Spleen (tissue), 13 donors: ENCODE measurements at places on chromosomes 12 and 14. TPM values are rescaled to one million over a fixed set of nuclear protein-coding genes. Genes with fewer than 3 reads are reported as not detected.

DNA sequence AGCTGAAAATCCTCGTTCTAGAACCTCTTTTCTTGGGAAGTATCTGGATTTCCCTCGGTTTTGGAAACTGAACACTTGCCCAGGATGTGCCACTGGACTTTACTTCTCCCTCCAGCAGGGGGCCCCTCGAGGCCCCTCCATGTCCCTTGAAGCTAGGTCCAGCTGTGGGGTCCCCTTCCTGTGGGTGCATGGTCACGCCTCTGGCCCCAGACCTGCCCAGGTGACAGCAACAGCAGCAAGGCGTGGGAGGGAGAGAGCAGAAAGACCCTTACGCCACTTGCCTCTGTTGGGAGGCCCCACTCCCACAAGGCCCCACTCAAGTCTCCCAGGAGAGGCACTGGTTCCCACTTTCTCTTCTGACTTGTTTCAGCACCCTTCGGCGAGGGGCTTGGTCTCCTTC is 3.1 kb downstream of the SLC25A29 start:
- DNase-seq, result no peak
- peaks cover 4% of the 10 kb centered on the region for H3K27me3 ChIP-seq
- H3K27ac ChIP-seq, result no peak overlapping the region
- H3K4me3 ChIP-seq, result no peak overlapping the region

FGF6 gene
- polyA plus RNA-seq, result not detected

DNA sequence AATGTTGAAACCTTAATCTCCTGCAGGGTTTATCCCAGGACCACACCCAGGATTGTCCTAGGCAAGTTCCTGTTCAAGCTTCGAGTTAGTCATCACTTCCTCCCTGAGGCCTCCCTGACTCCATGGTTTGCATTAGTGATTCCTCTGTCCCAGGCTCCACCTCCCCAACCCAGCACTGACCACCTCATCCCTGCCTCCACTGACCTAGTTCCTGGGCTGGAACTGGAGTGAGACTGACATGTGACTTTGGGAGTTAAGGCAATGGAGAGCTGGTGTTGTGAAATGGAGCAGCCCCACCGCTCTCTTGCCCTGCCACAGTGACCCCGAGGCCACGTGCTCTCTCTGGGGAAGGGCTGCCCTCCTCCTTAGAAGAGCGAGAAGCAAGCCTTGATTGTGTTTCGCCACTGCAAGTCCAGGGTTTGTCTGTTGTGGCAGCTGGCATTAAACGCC is 15.8 kb upstream of the DTX1 start:
- H3K27me3 ChIP-seq, result no peaks in the 10 kb centered on the region
- H3K36me3 ChIP-seq, result no peaks in the 10 kb centered on the region
- no peak overlapping the region for H3K4me3 ChIP-seq
- H3K27ac ChIP-seq, result no peak overlapping the region
- no peaks in the 10 kb centered on the region for H3K4me1 ChIP-seq
- no peak for DNase-seq

TPPP2 gene
- polyA plus RNA-seq, result 0.22 TPM

MORN3 gene
- 1.1 TPM for polyA plus RNA-seq

GRCh38 chr14:100486025-100486828 is 101.0 kb downstream of the BEGAIN start:
- DNase-seq, result no peak
- H3K36me3 ChIP-seq, result no peaks in the 10 kb centered on the region
- no peak overlapping the region for H3K4me3 ChIP-seq
- H3K4me1 ChIP-seq, result no peaks in the 10 kb centered on the region

RNASE3 gene
- 2.8 TPM for polyA plus RNA-seq

DNA sequence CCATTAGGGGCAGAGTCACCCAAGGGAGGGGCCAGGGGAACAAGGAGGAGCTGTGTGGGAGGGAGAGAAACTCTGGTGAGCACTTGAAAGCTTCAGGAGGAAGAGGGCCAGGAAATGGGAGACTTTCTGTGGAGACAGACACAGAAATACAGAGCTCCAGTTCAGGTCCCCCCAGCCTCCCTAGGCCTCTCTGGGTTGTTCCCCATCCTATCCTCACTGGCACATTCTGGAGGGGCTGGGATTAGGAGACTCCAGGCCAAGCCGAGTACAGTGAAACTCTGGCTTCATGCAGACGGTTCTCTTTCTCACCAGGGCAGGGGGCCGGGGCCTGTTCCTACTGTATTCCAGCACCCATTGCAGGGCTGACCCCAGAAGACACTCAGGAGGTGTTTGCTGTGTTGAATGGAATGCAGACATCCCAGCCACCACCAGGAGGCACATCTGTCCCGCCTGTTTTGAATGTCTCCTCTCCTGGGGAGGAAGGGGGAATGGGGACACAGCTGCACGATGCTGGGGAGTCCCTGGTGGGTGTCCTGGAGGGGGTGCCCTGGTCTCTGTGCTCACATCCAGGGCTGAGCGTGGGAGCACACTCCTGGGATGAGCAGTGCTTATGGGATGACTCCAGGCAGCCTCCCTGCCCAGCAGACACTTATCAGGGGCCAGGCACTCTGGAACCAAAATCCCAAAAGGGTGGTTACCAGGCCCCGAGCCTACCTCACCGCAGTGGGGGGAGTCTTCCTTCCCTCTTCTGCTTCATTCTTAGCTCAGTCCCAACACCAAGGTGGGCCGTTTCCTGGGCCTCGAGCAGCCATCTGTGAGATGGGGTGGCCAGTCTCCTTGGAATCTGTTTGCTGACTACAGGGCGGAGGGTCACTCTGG is 5.5 kb upstream of the KRT84 start:
- peak; percentile 61 for DNase-seq
- H3K27me3 ChIP-seq, result no peaks in the 10 kb centered on the region
- H3K4me1 ChIP-seq, result peaks cover 11% of the 10 kb centered on the region
- H3K27ac ChIP-seq, result no peak overlapping the region
- no peak overlapping the region for H3K4me3 ChIP-seq

- H3K27me3 ChIP-seq, result no peaks in the 10 kb centered on the region
- H3K27ac ChIP-seq, result no peak overlapping the region
- no peak for DNase-seq
- H3K36me3 ChIP-seq, result no peaks in the 10 kb centered on the region
- no peaks in the 10 kb centered on the region for H3K4me1 ChIP-seq
Observed at GRCh38 chr12:64304571-64304970, 82.5 kb upstream of the KICS2 start.

GRCh38 chr14:105029402-105029801 is 8.5 kb upstream of the CDCA4 start:
- H3K27me3 ChIP-seq, result no peaks in the 10 kb centered on the region
- DNase-seq, result no peak
- H3K36me3 ChIP-seq, result no peaks in the 10 kb centered on the region
- no peak overlapping the region for H3K27ac ChIP-seq

DNA sequence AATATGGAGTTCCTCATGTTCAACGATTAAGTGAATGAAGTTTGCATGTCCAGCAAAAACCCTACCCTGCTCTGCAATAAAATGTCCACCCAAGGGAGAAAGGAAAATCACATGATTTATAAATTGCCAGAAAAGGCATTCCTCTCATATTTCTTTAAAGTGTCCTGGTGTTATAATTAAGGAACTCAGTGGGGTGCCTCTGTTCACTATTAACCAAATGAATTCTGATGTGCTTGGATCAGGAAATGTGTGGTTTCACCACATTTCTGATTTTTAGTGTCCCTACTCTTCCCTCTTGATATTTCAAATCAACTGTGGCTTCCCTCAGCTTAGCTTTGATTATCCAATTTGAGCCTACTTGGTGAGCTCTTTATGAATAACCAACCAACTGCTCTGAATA is 208.1 kb downstream of the PHLDA1 start:
- no peaks in the 10 kb centered on the region for H3K36me3 ChIP-seq
- DNase-seq, result no peak
- no peaks in the 10 kb centered on the region for H3K4me1 ChIP-seq
- H3K4me3 ChIP-seq, result no peak overlapping the region
- no peak overlapping the region for H3K27ac ChIP-seq

GRCh38 chr14:69685218-69685616 is 73.8 kb downstream of the SUSD6 start:
- no peaks in the 10 kb centered on the region for H3K27me3 ChIP-seq
- H3K36me3 ChIP-seq, result no peaks in the 10 kb centered on the region
- H3K27ac ChIP-seq, result peak overlapping the region; percentile 74
- no peak for DNase-seq
- peaks cover 56% of the 10 kb centered on the region for H3K4me1 ChIP-seq

DNA sequence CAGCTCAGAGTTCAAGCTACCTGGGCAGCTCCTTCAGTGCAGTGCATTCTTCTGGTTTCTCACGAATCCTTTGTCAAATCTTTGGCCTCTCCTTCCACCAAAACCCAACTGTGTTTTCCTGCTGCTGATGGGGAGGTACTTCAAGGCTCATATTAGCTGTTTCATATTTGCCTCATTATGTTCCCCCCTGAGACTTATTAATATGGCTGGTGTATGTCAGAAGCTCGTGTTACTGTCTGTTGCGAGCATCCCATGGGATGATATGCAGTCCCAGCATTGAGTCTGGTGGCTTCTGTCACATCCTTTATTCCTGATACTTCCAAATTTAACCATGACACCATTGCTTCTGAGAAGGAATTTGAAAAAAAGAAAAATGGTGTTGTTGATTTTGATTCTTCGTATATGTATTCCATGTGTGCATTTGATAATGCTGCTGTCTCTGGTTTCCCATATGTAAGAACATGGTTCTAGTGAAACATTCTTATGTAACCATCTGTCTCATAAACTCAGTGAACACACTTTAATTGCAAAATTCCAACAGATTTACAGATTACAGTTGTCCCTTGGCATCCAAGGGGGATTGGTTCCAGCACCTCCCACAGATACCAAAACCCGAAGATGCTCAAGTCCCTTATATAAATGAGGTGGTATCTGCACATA is 149.1 kb downstream of the KICS2 start:
- H3K4me3 ChIP-seq, result no peak overlapping the region
- H3K27me3 ChIP-seq, result no peaks in the 10 kb centered on the region
- DNase-seq, result no peak
- no peaks in the 10 kb centered on the region for H3K4me1 ChIP-seq
- H3K36me3 ChIP-seq, result no peaks in the 10 kb centered on the region

- DNase-seq, result no peak
- H3K4me3 ChIP-seq, result no peak overlapping the region
- no peaks in the 10 kb centered on the region for H3K4me1 ChIP-seq
- H3K27ac ChIP-seq, result no peak overlapping the region
- H3K36me3 ChIP-seq, result no peaks in the 10 kb centered on the region
Observed at GRCh38 chr12:97555547-97556187, 93.1 kb downstream of the RMST start.

HSPB8 gene
- 22.2 TPM for polyA plus RNA-seq

DNA sequence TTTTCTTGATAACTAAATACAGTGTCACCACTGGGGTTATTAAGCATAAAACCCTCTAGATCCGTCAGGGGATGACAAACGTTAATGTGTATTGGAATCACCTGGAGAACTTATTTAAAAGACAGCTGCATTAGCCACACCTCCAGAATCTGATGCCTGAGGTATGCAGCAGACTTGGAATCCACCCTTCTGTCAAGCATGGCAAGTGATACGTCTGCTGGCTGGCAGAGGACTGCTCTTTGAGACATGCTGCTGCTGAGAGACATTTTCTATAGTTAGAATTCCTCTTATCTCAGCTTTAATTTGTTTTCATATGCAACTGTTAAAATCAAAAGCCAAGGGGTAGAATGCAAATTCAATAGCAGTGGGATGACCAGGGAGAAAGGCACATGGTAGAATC is 496.3 kb downstream of the NELL2 start:
- no peak overlapping the region for H3K27ac ChIP-seq
- no peak for DNase-seq
- no peaks in the 10 kb centered on the region for H3K4me1 ChIP-seq
- H3K27me3 ChIP-seq, result no peaks in the 10 kb centered on the region

TAS2R14 gene
- polyA plus RNA-seq, result 2.5 TPM

DNA sequence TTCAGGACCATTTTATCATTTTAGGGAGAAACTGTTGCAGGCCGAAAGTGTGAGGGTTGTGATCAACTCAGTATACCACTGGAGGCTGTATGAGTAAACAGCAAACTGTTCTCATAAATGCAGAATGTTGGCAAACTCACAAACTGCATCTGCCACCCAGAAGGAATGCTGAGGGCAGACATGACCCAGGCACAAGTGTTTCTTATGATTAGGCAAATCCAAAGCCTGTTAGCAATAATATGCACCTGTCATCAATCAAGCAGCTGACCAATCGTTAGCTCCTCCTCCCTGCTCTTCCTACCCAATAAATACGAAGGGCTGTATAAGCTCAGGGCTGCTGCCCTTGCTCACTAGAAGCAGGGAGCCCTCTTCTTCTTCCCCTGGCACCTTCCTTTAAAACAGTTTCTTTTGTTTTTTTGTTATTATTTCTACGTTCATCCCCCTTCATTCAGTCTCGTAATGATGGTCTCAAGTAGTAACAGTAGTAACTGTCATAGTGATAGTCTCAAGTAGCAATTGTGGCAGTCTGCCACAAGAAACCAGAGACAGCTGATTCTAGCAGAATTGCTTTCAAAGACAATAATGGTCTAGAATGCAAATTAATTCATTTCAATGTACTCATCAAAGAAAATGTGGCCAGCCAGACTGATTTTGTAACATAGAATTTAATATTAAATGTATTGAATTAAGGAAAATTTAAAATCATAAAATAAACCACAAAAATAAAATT is 15.2 kb upstream of the CCDC175 start:
- no peak overlapping the region for H3K27ac ChIP-seq
- H3K36me3 ChIP-seq, result no peaks in the 10 kb centered on the region
- H3K27me3 ChIP-seq, result no peaks in the 10 kb centered on the region
- H3K4me3 ChIP-seq, result no peak overlapping the region

RPS6KL1 gene
- polyA plus RNA-seq, result 4.6 TPM

- H3K4me1 ChIP-seq, result no peaks in the 10 kb centered on the region
- no peak overlapping the region for H3K4me3 ChIP-seq
- no peak for DNase-seq
- H3K27ac ChIP-seq, result no peak overlapping the region
- H3K36me3 ChIP-seq, result no peaks in the 10 kb centered on the region
Observed at GRCh38 chr14:29271669-29272068, 505.1 kb downstream of the FOXG1 start.

DNA sequence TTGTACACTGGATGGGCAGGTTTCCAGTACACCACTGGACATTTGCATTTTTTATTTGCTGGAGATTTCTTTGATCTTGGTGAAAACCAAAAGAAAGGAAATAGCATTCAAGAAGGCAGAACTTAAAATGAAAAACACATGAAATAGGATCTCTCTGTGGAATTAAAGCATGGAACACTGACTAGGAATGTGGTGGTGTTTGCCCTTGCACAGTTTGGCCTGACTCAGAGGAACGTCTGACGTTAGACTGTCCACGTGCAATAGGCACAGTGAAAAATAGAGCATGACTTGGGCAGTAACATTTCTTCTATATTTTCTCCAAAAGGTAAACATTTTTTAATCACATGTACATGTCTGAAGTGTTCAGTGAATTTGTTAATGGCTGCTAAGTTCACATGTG is 474.1 kb upstream of the PRICKLE1 start:
- H3K4me3 ChIP-seq, result no peak overlapping the region
- no peaks in the 10 kb centered on the region for H3K27me3 ChIP-seq
- no peaks in the 10 kb centered on the region for H3K4me1 ChIP-seq

- no peak overlapping the region for H3K27ac ChIP-seq
- no peaks in the 10 kb centered on the region for H3K36me3 ChIP-seq
- H3K4me1 ChIP-seq, result peaks cover 5% of the 10 kb centered on the region
- H3K27me3 ChIP-seq, result no peaks in the 10 kb centered on the region
- H3K4me3 ChIP-seq, result no peak overlapping the region
- no peak for DNase-seq
Observed at GRCh38 chr12:19238540-19238939, 109.0 kb downstream of the PLEKHA5 start.

- no peaks in the 10 kb centered on the region for H3K27me3 ChIP-seq
- peak within 1 kb of the TSS; percentile 74 for H3K4me3 ChIP-seq
- peaks cover 77% of the 10 kb centered on the region for H3K4me1 ChIP-seq
- H3K36me3 ChIP-seq, result peaks cover 7% of the 10 kb centered on the region
- DNase-seq, result peak; percentile 96
Observed at GRCh38 chr14:91113829-91114078, at the start of gene DGLUCY. DGLUCY (plus strand) TSS chr14:91114073; CDS start chr14:91160295, 46,222 bp downstream.

- H3K36me3 ChIP-seq, result no peaks in the 10 kb centered on the region
- no peaks in the 10 kb centered on the region for H3K27me3 ChIP-seq
- H3K27ac ChIP-seq, result no peak overlapping the region
- no peak overlapping the region for H3K4me3 ChIP-seq
Observed at GRCh38 chr14:91674911-91675310, 57.0 kb downstream of the CATSPERB start.
